Activated T-helper 1 cell treated with anti-CD3 and anti-CD28 coated beads, Interleukin-2, amount 50 U/mL, for 16 hours (primary cell): ENCODE measurements at places on chromosomes 3 and 15.

DNA sequence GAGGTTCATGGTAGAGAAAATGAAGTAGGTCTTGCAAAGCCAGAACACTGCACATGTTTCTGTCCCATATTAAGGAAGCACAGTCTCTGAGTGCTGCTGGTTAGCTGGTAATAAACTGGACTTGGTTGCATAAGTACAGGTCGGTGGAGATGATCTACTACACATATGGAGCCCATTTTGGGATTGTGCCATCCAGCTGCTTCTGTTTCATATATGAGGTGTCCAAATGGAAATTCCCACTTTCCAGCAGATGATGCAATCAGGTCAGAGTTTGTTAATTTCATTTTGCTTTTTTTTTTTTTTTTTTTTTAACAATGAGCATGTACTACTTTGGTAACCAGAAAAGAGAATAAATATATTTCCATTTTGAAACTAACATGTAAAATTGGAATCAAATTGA, 122.6 kb downstream of the SATB1 start:
- DNase-seq = no peak

GRCh38 chr3:140117096-140117526, 182.1 kb downstream of the CLSTN2 start:
- no peak for DNase-seq

DNA sequence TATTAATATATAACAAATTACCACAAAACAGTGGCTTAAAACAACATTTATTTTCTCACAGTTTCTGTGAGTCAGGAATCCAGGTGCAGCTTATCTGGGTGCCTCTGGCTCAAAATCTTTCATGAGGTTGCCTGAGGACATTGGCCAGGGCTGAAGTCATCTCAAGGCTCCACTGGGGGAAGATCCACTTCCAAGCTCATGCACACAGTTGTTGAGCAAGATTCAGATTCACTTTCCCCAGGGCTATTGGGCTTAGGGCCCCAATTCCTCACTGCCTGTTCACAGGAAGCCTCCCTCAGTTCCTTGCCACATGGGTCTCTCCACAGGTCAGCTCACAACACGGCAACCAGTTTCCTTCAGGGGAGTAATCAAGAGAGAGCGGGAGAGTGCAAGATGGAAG, 35.0 kb downstream of the RFTN1 start:
- no peak for DNase-seq

DNA sequence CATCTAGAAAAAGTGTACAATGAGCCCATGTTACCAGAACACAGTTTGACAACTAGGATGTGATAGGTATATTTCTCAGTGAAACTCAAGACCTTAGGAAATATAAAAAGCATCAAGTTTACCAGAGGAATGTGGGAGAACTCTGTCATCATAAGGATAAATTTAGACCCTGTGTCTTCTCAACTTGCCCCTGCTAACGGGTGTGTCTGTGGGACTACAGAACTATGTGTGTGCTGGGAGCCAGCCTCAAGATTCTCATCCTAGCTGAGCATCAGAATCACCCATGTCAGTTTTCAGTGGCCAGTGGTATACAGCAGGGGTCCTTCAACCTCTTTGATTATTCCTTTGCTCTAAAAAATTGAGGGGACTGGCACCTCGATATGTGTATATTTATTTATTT, 393.3 kb downstream of the PLCL2 start:
- no peak for DNase-seq

- DNase-seq = no peak
Measured at GRCh38 chr3:33137691-33138090, 23.9 kb downstream of the CRTAP start.

GRCh38 chr15:71312731-71313460, 197.6 kb downstream of the THSD4 start:
- no peak for DNase-seq

DNA sequence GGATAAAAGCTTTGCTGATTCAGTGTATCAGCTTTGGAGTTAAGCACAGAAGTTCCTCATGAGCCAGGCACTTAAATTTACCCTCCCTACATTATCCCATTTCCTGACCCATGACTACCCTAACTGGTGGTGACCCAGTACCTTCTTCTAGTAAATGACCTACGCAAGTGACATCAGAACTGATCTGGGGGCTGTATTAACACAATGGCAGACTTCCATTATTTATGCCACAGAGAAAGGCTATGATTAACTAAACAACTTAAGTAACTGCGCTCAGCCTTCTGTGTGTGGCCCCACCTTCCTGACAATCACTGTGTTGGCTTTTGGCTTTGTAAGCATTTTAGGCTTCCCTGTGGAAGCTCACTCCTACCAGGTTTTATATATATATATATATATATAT, 1.9 kb downstream of the MB21D2 start:
- no peak for DNase-seq

DNA sequence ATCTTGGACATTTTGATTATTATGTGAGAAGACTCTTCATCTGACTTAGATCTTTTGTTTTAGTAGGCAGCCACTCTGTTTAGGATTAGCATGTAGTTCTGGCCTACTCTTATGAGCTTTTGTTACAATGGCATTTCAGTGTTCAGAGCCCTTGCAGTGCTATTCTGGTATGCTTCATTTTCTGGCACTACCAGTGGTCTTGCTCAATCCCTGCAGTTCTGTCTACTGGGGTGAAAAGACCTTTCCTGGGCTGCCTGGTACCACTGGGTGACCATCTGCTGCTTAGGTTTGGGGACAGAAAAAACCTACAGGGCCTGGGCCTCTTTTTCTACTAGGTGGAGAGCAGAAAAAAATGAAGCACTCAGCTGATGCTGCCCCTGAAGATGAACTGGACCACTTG, 42.5 kb downstream of the IL16 start:
- no peak for DNase-seq

DNA sequence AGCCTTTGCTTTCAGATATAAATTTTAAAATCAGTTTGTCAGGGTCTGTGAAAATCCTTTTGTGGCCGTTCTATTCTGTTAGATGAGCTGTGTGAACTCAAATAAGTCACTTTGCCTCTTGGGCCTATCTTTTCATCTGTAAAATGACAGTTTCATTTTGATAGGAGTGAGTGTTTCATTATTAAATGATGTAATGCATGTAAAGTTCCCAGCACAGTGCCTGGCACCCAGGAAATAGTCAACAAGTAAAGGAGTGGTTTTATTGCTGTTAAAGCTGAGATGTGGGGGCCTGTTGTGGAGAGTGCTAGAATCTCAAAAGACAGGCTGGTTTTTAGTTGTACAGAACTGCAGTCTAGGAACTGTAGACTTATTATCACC, 394.5 kb upstream of the CFAP20DC start:
- DNase-seq = no peak

DNA sequence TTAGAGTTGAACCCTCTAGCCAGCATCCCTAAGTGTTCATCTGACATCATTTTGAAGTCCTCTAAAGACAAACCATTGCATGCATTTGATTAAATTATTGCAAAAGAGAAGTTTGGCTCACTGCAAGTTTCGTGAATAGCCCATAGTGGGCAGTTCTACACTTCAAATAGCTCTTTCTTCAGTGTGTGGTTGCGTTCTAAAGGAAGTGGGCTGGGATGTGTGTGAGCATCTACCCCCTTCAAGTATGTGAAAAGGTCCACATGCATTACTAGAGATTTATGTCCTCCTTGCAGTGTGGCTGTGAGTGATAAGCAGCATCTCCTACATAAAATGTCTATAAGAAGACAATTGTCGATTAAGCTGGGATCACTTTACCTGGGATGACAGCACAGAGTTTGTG, 54.6 kb downstream of the SST start:
- DNase-seq = no peak

- DNase-seq = no peak
Measured at GRCh38 chr3:103308921-103309320, 874.1 kb downstream of the ZPLD1 start.

DNA sequence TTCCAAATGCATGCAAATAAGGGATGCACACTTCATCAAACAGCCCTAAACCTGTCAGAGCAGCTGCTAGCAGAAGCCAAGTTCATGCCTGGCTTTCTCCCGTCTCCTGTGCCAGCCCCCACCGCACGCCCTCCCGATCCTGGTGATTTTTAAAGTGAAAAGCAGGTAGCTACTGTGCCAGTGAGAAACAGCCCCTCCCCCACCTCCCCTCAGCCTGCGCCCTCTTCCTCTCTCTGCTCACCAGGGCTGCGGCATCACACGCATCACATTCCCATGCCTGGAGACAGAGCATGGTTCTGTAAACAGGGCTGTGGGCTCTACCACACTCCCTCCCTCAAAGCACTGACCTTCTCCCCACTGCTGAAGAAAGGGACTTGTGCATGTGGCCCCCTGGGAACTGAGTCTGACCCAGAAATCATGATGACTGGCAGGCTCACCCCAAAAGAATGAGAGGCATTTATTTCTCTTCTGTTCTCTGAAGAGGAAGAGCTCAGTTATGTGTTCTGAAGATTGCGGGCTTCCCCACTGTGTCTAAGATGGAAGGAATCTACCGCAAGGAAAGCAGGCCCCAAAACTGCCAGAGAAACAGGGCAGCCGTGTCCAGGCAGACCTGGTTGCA, 14.5 kb upstream of the SLC6A1 start:
- no peak for DNase-seq

GRCh38 chr15:67755936-67756335, 69.4 kb upstream of the SKOR1 start:
- DNase-seq = no peak

DNA sequence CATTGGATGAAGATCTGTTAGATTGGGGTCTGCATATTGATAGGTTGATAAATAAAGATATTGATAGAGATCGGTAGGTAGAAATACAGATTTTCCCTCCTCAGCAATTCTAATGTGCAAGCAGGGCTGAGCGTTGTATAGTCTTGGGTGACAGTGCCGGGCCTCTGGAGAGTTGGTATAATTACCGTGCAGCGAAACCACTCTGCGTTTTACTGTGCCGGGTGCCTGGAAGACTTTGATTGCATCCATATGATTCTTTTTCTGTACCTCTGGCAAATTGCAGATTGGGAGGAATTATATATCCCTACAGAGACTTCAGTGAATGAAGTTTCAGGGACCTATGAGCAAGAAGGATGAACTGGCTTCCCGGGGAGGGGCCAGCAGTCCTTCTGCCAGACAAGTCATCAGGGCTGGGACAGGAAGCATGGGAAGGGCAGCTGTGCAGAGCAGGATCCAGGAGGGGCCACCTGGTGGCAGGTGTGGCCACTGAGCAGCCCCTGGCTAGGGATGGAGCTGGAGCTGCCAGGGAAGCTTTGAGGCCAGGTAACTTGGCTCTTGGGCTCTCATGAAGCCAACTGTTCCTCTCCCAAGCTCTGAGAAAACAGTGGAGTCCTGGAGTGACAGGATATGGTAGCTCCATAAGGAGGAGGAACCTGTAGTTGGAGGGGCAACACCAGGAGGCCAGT, 132.5 kb downstream of the APBA2 start:
- DNase-seq = no peak

DNA sequence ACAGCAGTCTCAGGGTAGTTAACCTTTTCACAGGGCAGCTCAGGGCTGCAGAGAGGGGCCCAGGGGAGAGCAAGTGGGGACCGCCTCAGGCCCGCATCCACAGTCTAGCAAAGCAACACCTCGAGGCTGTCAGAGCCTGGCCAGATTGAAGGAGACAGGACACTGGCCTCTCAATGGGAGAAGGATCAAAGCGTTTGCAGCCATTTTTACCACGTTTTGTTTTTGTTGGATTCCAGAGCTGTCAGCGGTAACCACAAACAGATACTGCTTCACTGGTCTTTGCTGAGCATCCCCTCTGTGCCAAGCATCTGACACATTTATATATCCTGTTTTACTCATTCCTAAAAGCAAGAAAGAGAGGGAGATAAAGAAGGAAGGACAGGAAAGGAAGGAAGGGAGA, 153.8 kb downstream of the SHQ1 start:
- DNase-seq = no peak

- DNase-seq = no peak
Measured at GRCh38 chr3:134274571-134274970, 23.9 kb upstream of the RYK start.

GRCh38 chr3:49906073-49906743, 2.5 kb upstream of the MST1R start:
- DNase-seq = peak; percentile 11

DNA sequence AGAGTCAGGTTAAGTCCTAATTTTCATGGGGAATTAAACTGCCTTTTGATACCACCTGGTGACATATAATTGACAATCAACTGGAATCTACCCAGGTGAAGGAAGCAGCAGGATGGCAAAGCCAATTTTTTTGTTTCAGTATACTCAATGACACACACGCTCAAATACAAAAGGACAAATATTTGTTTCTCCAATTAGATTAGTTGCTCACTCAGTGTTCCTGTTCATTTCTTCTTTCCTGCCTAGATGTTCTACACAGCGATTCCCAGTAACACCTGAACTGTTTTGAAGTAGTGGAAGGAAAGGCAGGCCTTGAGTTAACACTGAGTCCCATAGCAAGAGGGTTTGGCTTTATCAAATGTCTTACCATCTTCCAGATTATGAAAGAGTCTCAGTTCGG, 157.5 kb downstream of the PDZRN3 start:
- no peak for DNase-seq

DNA sequence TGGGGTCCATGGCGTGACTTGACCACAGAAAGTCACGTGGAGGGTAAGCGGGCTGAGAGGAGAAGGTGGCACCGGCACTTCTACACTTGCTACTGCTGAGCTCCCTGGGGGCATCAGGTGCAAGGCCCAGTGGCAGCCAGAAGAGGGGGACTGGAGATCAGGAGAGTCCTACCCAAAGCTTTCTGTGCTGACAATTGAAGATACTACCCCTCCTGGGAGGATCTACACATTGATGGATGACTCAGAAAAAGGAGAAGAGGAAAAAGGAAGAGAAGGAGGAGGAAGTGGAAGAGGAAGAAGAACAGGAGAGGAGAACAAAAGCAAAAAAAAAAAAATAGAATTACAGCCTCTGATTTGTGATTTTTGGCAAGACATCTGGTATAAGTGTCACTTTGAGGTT, 41.2 kb downstream of the MYO5C start:
- no peak for DNase-seq

- no peak for DNase-seq
Measured at GRCh38 chr3:102124704-102125103, 275.4 kb downstream of the NFKBIZ start.

- no peak for DNase-seq
Measured at GRCh38 chr15:58154769-58155168, 16.6 kb downstream of the AQP9 start.

- no peak for DNase-seq
Measured at GRCh38 chr3:128849911-128850455, 29.4 kb upstream of the ACAD9 start.

DNA sequence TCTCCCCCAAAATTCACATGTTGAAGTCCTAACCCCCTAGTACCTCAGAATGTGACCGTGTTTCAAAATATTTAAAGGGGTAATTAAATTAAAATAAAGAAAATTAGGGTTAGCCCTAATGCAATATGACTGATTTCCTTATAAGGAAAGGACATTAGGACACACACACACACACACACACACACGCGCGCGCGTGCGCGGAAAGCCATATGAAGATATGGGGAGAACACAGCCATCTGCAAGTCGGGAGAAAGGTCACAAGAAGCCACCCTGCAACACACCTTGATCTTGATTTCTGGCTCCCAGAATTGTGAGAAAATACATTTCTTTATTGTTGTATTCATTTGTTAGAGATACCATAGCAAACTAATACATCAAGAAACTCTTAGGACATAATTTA, 54.6 kb upstream of the STXBP5L start:
- no peak for DNase-seq

- no peak for DNase-seq
Measured at GRCh38 chr3:62622553-62623174, 249.3 kb upstream of the FEZF2 start.

GRCh38 chr15:83163032-83163431, 44.6 kb downstream of the HDGFL3 start:
- no peak for DNase-seq

- no peak for DNase-seq
Measured at GRCh38 chr3:49674497-49674983, 389 bp downstream of the APEH start.
